ENCODE measurements at places on chromosomes 11 and 22.

DNA sequence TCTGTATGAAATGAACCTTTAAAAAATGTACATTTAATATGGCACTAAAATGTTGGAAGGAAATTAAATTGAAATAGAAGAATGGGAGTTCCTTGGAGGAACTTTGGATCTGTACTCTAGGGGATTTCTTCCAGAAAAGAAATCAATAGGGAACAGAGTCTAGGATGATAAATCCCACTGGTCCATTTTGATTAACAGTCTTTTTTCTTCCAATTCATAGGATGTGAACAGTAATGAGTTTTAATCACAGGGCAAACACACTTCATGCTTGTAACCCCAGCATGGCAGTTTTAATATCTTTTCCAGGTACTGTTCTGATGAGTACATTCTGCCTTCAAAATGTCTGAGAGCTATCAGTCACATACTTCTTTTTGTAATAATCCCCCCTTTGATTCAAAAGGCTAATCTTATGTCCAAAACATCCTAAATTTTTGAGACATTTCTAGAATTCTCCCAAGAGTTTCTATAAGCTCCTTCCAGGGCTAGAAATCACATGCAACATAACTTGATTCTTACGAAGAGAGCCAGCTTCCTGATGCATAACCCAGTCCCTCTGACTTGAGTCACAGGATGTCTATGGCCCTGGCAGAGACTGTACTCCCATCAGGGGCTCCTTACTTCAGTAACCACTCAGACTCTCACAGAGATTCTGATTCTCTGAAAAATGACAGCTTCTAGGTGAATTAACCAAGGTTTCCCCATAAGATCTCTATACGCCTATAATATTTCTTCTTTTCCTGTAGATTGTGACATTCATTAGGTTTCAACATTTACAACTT is 112.9 kb downstream of the SLC36A4 start:
- DNase-seq: no peak

GRCh38 chr11:85045716-85046115 is 581.4 kb downstream of the DLG2 start:
- no peak for DNase-seq

DNA sequence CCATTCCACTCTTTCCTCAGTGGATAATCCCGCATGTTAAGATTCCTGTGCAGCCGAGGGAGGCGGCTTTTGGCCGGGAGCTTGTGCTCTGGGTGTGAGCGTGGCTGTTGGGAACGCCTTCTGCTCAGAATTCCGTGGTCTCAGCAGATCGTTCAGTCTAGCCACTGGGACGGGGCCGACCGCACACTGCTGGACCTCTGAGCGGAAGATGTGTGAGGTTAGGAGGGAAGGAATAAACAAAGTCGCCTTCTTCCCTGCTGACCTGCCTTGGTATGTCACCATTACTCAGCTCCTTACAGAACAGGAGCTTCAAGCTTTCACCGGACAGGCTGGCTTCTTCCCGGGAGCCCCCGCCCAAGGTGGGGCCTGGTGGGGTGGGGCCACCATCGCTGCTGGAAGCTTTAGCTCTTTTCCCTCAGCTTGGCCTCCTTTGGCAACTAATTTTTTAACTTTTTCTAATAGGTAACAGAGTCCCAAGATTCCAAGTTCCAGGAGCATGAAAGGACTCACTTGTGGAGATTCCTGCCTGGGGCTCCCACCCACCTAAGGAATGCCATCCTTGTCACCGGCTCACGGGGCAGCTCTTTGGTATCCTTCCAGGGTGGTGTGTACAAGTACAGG is 22.5 kb upstream of the SEPTIN5 start:
- DNase-seq: no peak

DNA sequence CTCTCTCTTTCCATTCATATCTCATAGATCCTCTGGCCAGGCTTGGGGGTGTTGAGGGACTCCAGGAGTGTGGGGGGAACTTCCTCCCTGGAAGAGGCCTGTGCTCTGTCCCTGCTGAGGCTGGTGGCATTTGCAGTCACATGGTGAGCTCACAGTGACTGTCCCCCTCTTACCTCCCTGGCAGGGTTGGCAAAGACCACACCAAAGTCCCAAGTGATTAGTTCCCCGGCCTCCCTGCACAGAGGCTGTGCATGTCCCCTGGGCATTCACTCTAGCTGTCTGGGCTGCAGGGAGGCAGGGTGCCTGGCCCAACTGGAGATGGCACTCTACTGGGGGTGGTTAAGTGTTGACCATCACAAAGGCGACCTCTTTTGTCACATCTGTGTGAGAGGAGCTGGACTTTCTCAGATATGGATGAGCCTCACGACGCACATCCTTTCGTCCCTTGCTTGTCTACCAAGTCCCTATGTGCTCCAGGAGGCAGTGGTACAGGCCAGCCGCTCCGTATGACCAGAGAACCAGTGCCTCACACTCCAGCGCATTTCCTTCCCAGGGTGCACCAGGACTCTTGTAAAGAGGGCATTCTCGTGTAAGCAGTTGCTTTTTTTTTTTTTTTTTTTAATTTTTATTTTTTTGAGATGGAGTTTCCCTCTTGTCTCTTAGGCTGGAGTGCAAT is 8.8 kb downstream of the TANGO2 start:
- no peak for DNase-seq

- DNase-seq: no peak
Measured at GRCh38 chr11:9386901-9387300, 2.4 kb downstream of the IPO7 start.

GRCh38 chr11:3635641-3636375 is 6.0 kb downstream of the ART5 start:
- no peak for DNase-seq

- DNase-seq: no peak
Measured at GRCh38 chr11:130177782-130178181, 18.2 kb downstream of the ST14 start.

DNA sequence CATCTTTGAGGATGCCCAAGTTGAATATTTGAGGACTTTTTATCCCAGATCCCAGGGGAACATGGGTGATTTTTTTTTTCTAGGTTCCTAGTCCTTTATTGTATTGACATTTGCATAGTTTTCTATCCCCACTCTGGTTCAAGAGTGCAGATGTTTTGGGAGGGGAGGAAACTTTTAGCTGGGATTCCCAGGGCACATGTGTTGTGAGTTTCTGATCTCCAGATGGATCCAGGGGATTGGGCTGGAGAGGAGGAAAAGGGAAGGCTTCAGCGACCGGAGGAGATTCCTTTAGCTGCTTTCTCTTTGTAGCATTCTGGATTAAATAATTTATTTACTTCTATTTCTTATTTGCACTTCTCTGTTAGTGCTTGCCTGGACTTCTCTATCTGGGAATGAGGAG is 14.7 kb upstream of the SORL1-AS1 start:
- DNase-seq: no peak

DNA sequence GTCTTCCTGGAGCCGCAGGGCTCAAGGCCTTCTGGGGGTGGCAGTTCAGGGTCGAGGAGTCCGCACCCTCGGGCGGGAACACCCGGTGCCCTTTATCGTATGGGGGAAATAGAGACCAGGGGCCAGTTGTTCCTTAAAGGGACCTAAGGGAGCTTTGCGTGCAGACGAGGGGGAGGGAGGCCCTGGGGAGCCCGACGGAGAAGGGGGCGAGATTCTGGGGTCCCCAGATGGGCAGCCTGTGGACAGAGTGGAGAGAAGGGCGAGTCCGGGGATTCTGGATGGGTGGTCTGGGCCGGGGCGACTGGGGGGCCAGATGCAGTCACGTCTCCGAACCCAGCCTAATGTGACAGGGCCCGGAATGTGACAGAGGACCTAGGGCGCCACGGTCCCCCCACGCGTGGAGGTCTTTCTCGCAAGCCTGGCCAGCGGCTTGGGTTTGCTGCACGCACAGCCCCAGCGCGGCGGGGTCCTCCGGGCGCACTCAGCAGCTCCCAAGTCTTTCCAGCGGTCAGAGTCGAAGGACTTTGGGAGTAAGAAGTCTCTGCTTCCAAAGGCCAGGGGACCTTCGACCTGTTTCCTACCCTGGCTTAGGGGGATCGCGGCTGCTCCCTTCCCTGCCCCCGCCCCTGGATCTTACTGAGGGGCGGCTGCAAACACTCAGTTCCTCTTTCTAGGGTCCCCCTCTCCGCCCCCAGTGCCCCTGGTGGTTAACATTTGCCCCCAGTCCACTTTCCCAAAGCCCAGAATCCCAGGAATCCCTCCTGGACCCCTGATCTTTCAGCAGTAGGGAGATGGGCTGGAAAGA is 547 bp downstream of the TUBA8 start:
- DNase-seq: no peak

DNA sequence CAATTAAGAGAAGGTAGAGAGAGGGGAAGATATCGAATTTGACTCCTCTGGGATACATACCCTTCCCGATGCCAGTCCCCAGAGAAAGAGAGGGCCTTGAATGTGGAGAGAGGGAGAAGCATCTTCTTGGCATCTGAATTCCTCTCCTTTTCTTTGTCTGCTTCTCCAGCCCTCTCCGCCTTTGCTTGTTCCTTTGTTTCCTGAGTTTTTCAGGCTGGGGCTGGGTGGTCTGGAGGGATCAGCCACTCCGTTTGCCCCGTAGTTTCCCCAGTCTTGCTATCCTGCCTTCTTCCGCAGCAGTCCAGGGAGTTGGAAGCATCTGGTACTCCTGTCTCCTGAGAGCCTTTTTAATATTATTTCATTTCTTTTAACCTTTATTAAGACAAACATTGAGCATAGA is 107.1 kb upstream of the CADM1 start:
- DNase-seq: no peak

DNA sequence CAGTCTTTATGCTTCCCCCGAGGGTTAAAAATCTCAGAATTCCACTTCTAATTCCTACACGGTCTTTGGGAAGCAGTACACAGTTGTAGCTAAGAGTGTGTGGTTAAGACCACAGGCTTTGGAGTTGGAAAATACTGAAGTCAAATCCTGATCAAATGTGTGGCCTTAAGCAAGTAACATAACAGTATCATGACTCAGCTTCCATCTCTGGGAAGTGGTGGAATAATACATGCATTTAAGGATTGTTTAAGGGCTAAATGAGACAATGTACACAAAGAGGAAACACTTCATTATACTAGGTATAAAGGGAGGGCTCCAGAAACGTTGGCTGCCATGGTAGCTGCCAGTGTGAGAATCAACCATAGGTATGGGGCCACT is 71.5 kb downstream of the FAT3 start:
- DNase-seq: no peak

- no peak for DNase-seq
Measured at GRCh38 chr11:2265396-2265795, 5.0 kb downstream of the ASCL2 start.

GRCh38 chr11:46475926-46476545 is 84.5 kb upstream of the CHRM4 start:
- no peak for DNase-seq

DNA sequence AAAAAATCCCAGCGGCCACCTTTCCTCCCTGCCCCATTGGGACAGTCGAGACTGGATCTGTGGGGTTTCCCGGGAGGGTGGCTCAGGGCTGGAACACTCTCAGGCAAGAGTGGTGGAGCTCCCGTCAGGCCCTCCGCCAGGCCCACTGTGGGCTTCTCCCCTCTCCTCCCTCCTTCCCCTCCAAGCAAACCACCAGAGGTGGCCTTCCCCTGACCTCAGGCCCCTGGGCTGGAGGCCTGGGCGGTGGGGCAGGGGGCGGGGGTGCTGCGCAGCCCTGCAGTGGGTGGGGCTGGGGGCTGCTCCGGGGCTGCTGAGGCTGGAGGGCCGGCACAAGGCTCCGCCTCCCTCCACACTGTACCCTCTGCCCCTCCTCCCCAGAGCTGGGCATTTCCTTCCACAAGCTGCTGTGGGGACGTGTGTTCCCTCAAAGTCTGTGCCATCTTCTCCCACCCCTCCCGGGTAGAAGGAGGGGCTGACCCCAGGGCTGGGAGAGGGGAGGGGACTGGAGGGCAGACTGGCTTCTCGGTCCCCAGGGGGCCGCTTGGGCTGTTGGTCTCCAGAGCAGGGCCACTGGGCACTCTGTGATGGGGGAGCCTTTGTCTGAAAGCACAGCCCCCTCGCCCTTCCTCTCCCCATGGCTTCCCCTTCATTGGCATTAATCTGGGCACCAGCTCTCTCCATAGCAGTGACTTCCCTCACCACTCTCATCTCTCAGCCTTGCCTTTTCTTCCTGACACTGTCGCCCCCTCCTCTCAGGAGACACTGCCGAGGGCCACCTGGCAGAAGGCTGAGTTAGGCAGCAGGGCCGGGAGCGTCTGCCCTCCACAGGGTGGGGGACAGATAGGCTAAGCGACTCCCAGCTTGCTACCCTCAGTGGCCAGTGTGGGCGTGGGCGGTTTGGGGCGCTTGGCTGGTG is 7.1 kb downstream of the RCOR2 start:
- DNase-seq: no peak

DNA sequence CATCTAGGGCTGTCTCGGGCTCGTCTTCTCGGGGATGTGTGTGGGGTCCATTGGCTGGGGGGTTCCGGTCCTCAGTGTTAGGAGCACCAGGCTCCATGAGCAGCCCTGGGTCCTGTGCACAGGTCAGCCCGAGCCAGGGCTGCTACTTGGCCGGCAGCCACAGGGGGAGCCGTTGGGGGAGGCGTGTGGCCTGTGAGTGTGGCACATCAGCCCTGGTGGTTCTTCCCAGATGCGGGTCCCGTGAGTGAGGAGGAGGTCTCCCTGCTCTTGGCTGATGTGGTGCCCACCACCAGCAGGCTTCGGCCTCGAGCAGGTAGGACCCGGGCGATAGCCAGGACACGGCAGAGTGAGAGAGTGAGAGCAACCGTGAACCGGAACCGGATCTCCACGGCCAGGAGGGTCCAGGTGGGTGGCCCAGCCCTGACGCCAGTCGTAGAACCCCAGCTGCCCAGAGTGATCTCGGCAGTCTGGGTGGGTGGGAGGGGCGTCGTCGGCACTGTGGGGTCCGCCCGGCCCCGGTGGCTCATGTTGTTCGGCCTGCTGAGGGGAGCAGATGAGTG is 18.5 kb downstream of the IRF7 start:
- no peak for DNase-seq

Data from stimulated activated CD4-positive, alpha-beta T cell treated with anti-CD3 and anti-CD28 coated beads, Interleukin-4, amount 100 ng/mL, for 48 hours (primary cell).